ENCODE measurements at places on chromosomes 7 and 10. TPM values are rescaled to one million over a fixed set of nuclear protein-coding genes. Genes with fewer than 3 reads are reported as not detected.
A peak's percentile ranks its signal among the peaks of the same experiment; 100 is the strongest.

FGF8 gene
- total RNA-seq, result 0.39 TPM

GRM8 gene
- not detected for total RNA-seq

H2BK1 gene
- not detected for total RNA-seq

- H3K4me3 ChIP-seq, result no peak overlapping the region
- no peaks in the 10 kb centered on the region for H3K36me3 ChIP-seq
Observed at GRCh38 chr7:51020944-51021343, 238.2 kb upstream of the GRB10 start.

GRCh38 chr10:123966896-123967231 is 75.3 kb upstream of the CPXM2 start:
- H3K36me3 ChIP-seq, result no peaks in the 10 kb centered on the region
- H3K4me3 ChIP-seq, result no peak overlapping the region
- DNase-seq, result no peak
- H3K4me1 ChIP-seq, result no peaks in the 10 kb centered on the region
- no peak overlapping the region for H3K27ac ChIP-seq

- H3K27ac ChIP-seq, result no peak overlapping the region
- H3K36me3 ChIP-seq, result no peaks in the 10 kb centered on the region
Observed at GRCh38 chr7:134462337-134462925, 3.5 kb upstream of the AKR1B1 start.

- no peaks in the 10 kb centered on the region for H3K36me3 ChIP-seq
- H3K27ac ChIP-seq, result no peak overlapping the region
- no peak overlapping the region for H3K4me3 ChIP-seq
- H3K4me1 ChIP-seq, result no peaks in the 10 kb centered on the region
- no peak for DNase-seq
Observed at GRCh38 chr7:68216051-68216450, 1219.4 kb downstream of the TYW1 start.

GRCh38 chr10:12262278-12262981 is 66.4 kb downstream of the CDC123 start:
- H3K4me3 ChIP-seq, result no peak overlapping the region
- no peaks in the 10 kb centered on the region for H3K4me1 ChIP-seq
- no peaks in the 10 kb centered on the region for H3K36me3 ChIP-seq
- H3K27ac ChIP-seq, result no peak overlapping the region
- DNase-seq, result no peak

DNA sequence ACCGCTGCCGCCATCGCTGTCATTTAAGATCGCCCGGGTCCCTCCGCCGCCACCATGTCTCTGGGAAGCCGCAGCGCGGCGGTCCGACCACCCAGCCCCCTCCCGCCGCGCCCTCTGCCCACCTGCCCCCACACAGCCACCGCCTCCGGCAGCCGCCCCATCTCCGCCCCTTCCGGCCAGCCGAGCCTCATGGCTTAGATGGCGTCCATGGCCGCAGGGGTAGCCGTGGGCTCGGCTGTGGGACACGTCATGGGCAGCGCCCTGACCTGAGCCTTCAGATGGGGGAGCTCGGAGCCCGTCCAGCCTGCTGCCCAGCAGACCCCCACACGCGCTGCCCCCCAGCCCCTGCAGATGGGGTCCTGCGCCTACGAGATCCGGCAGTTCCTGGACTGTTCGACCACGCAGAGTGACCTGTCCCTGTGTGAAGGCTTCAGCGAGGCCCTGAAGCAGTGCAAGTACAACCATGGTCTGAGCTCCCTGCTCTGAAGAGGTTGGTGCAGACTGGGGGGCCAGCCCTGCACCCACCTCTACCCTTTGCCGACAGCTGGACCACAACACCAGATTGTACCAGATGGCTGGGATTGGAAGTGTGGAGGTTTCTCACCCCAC is 38.0 kb upstream of the TARP start:
- no peaks in the 10 kb centered on the region for H3K36me3 ChIP-seq
- DNase-seq, result no peak
- peaks cover 12% of the 10 kb centered on the region for H3K27me3 ChIP-seq
- H3K27ac ChIP-seq, result peak overlapping the region; percentile 70

DNA sequence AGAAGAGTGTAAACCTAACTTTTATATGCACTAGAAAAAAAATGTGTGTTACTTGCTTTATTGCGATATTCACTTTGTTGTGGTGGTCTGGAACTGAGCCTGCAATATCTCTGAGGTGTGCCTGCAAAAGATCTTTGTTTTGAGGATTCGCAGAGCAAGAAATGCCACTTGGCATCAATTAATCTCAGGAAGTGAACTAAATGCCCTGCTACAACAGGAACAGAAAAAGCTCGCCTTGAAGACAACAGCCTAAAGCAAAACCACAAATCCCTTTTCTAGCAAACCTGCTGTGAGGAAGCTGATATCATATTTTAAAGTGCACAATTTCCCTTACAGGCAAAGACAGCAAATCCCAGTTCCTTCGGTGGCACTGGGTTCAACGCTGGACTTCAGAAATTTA is 675.8 kb downstream of the KCNMA1 start:
- no peak for DNase-seq
- no peaks in the 10 kb centered on the region for H3K27me3 ChIP-seq
- no peak overlapping the region for H3K4me3 ChIP-seq
- H3K36me3 ChIP-seq, result no peaks in the 10 kb centered on the region
- H3K27ac ChIP-seq, result no peak overlapping the region

- H3K27ac ChIP-seq, result no peak overlapping the region
- H3K4me3 ChIP-seq, result no peak overlapping the region
- peaks cover 1% of the 10 kb centered on the region for H3K27me3 ChIP-seq
- H3K4me1 ChIP-seq, result no peaks in the 10 kb centered on the region
- no peak for DNase-seq
Observed at GRCh38 chr10:86360657-86361056, 5.9 kb downstream of the GRID1 start.

DNA sequence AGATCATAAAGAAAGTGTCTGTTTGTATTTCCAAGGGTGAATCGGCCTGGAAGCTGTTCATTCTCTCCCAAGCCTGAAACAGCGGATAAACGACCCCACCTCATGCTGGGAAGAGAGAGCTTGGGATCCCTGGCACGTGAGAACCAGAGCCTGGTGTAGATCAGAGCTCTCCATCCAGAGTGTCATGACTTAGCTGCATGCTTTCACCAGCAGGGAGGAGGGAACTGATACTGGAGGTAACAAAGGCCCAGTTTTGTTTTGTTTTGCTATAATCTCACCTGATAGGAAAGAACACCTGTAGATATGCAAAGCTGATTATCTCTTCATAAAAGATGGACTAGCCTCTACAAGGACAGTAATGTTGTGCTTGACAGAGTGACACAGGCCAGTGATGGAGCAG is 236.6 kb downstream of the POM121L12 start:
- no peak overlapping the region for H3K4me3 ChIP-seq
- H3K27ac ChIP-seq, result no peak overlapping the region
- H3K36me3 ChIP-seq, result no peaks in the 10 kb centered on the region
- H3K4me1 ChIP-seq, result no peaks in the 10 kb centered on the region
- no peaks in the 10 kb centered on the region for H3K27me3 ChIP-seq
- DNase-seq, result no peak
